ENCODE measurements at places on chromosomes 4 and X. TPM values are rescaled to one million over a fixed set of nuclear protein-coding genes. Genes with fewer than 3 reads are reported as not detected.
A peak's percentile ranks its signal among the peaks of the same experiment; 100 is the strongest.

DNA sequence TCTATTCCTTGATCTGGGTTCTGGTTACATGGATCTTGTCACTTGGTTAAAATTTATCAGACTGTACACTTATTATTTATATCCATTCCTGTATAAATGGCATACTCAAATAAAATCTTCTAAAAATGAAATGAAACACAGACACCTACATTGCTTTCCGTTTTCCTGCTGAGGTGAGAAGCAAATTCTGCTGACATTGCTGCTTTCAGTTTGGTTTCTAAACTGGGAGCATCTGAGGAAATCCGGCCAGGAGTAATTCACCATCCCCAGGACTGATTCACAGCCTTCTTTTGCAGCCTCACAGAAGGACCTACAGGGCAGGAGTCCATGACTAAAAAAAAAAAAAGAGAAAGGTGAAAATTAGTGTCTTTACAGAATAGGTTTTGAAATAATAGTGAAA, 93.6 kb downstream of the CORIN start:
- DNase-seq, result no peak

GRCh38 chr4:136796953-136797352, 735.3 kb downstream of the PCDH18 start:
- DNase-seq, result no peak

- DNase-seq, result no peak
These were observed 532.8 kb downstream of the FAT4 start for GRCh38 chr4:125847518-125847917.

DNA sequence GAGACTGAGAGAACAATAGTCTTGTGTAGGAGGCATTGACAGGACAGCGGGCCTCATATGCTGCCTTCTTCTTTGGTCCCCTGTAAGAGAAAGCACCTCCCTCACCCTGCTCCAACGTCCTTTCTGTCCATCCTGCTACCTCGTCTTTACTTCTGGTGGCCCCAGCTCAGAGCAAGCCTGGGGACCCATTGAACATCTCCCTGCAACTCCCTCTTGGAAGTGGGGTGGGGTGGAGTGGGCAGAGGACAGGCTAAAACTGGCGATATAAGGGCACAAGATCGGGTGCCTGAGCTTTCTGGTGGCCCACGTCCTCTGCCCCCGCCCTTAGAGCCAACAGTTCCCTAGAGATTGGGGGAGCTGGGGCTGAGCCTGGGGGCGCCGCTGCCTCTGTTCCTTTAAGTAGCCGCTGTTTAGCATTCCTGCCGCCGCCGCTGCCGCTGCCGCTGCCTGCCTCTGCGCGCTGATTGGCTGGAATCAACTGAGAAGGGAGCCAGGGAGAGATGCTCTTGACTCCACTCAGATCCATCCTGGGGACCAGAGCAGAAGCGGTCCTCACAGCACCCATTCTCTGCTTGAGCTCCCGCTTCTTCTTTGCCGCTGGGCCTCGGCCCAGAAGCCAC, at the start of gene DLG3:
Gene DLG3, plus strand, starts transcription at position 510 of the 620 bp plus-strand sequence. CDS start 367 bp downstream, outside the sequence.
- DNase-seq, result peak; percentile 60

GRCh38 chr4:2925496-2925895, 37.7 kb downstream of the NOP14 start:
- DNase-seq, result no peak

GRCh38 chr4:168279556-168279955, 39.0 kb downstream of the DDX60 start:
- no peak for DNase-seq

- no peak for DNase-seq
These were observed 705 bp upstream of the CRMP1 start for GRCh38 chr4:5893591-5893990.

The ABCB7 gene
- 12.2 TPM for total RNA-seq

The IL13RA2 gene
- total RNA-seq, result 11.5 TPM

Measured in GM23248 (cell line).